ENCODE measurements at places on chromosomes 2 and 18.

- DNase-seq: no peak
Observed at GRCh38 chr2:223580951-223581350, 21.2 kb downstream of the SCG2 start.

DNA sequence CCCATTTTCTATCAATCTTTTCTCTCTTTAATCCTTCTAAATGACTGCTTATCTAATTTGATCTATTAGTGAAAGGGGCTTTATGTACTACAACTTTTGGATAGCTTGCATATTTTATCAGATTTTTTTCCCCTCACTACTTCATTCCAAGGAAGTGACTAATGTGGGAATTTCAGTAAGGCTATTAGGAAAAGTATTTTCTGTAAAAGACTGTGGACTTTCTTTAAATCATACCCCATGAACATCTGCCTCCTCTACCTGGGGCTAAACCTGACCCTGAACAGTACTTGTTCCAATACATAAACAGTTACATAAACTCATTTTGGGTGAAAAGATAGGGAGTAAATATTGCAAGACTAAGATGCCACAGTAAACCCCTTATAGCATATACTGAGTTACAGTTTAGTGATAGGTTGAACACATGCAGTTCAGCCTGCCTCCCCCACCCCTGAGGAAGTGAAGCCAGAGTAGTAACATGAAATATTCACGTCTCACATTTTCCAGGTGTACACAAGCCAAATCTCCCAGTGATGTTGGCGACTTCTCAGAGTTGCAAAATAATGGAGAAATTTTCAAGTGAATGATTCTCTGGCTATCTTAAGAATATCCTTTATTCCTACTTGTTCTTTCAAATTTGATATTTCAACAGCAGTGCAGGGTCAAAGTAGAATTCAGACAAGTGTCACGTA is 590.9 kb upstream of the ZEB2 start:
- no peak for DNase-seq

GRCh38 chr2:165566008-165566407 is 96.5 kb downstream of the CSRNP3 start:
- no peak for DNase-seq

DNA sequence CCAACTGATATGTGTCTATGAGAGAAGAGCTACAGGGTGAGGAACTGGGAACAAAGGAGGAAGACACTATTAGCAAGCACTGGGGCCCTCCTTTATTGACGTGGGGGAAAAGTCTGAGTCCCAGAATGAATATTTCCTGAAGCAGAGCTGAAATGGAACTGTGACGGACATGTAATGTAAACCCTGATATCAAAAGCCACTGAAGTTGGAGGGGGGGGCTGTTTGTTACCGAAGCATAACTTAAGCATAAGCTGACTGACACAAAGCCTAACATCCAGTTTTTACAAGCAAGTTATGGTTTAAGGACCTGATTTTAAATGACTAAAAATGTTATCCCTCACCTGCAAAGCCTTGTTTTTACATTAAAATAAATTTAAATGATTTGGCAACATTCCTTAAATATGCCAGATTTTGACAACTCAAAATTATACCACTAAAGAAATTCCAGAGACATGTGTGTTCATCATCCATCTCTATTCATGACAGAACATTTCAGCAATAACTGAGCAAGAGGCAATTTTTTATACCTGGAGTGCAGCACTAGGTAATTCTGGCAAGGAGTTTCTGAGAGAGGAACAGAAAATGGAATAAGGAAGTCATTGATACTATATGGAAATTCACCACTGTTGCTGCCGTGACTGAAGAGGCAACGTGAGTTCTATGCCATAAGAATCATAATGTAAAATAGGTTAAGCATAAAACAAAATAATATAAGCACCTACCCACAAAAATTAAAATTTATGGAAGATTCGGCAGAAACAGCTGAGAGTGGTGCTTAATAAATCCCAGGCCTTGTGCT is 186.0 kb downstream of the AFF3 start:
- no peak for DNase-seq

GRCh38 chr2:620004-620403 is 57.2 kb downstream of the TMEM18 start:
- no peak for DNase-seq

GRCh38 chr2:18719978-18720775 is 130.8 kb upstream of the NT5C1B start:
- no peak for DNase-seq

GRCh38 chr2:12587729-12588522 is 128.8 kb upstream of the TRIB2 start:
- DNase-seq: no peak

GRCh38 chr2:25215948-25216679 is 47.7 kb upstream of the POMC start:
- no peak for DNase-seq

DNA sequence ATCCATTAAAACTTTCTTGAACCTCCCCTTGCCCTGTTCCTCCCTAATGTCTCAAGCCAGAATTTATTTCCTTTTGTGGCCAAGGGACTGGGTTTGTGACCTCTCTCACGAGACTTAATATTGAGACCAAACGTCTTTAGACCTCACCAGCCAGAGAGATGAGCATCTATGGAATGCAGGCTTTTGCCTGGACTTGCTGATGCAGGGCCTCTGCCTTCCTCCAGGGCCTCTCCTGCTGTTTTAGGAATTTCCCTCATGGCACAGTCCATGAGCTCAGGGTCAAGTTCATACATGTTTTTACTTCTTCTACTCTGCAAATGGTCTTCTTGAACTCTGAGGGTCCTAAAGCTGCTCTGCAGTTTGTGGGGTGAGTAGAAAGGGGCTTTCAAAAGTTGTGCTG is 22.3 kb downstream of the IL1B start:
- DNase-seq: no peak

DNA sequence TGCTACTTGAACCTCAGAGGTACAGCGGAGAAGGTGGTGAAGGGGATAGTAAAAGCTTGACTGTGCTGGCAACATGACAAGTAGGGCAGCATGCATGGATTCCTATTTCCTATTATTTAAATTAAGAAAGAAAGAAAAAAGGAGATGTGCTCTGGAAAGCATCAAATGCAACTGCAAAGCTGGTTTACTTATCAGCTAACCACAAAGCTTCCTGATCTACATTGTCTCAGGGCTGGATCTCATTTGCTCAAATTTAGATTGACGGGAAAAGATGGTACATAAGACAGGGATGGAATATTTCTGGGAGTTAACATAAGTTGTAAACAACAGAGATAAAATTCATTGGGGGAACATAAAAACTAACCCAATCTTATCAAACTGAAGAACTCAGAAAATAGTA is 178.0 kb downstream of the RIT2 start:
- no peak for DNase-seq

DNA sequence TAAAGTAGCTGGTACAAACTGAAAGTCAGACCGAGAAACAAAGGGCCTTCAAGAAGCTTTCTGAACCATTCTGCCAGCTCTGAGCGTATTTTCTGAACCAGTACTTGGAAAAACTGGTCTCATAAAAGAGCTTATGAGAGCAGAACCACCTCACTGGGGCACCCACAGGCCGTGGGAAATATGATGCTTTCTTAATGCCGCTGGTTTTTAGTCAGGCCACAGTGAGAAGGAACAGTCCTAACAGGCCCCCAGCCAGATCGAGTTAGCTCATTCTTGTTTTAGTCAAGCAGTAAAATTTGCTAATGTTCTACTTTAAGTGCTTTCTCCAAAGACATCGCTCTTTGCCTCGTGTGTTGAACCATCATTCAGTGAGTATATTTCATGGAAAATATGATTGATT is 12.7 kb upstream of the NOSTRIN start:
- DNase-seq: no peak

DNA sequence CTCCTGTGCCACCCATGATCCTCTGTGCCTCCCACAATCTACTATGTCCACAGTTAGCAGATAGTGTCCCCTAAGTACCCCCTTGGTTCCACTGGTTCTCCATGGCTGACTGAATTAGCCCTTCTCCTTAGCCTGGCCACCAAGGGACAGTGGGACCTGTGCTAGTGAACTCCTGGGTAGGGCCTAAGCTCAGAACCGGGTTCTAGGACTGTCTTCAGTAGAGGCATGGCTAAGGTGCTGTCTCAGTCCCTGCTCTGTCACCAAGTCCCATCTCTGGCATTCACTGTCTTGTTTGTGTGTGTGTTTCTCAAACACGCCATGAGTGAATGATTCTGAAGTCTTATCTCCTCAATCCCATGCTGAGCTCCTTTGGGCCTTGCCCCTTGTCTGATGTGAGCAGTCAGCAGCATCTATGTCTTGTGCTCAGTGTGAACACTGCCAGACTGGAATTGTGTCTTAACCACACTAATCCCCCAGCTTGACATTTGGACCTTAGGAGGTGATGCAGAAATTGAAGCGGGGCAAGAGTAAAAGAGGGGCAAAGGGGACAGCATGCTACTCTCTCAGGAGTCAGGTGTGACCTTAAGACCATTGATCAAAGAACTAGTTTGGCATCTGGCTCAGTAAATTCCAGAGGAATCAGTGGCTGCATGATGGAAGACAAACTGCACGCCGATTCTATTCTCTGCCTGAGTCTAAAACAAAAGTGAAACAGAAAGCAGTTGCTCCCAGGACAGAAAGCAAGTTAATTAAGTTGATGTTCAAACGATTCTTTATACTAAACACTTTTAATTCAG is 190.5 kb downstream of the ALPK2 start:
- no peak for DNase-seq

GRCh38 chr2:120353931-120354330 is 8.0 kb downstream of the INHBB start:
- no peak for DNase-seq

DNA sequence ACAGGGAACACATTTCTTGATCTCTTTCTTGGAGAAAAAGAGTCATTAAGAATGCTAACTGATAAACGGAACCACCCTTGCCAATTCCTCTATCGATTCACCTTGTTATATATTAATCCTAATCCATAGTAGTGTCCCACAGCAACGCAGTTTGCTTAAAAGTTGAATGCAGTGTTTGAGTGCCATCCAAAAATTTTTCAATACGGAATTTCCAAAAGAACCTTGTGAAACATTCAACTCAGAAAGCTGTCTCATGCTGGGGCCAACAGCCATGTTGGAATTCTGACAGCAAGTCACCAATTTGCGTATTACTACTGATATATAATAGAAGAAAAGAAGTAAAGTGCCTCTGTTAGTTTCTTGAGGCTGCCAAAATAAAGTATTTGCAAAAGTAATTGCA is 42.3 kb downstream of the ANXA4 start:
- DNase-seq: no peak

DNA sequence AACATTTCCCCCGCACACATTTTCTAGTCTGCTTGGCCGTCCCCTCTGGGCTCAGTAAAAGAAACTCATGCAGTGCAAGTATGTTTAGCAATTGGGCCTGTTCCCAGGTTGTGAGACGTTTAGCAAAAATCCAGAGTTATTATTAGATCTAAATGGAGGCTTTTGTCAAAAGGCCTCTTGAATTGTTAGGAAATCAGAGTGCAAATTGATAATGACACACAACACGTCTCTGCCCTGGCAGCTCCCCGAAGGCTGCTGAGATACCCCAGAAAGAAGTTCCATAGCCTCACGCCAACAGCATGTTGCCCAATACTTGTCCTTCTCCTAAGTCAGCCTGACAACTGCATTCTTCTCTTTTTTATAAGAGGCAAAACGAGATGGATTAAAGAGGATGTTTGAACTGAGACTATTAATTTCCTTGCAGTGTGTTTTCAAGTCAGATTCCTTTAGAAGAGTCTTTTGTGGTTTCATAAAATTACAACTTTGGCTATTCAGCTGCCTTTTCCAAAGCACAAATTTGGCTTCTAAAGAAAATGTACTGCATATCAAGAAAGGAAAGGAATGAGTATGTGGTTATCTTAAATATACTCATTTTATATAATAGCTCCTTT is 202.2 kb downstream of the TRIB2 start:
- DNase-seq: no peak

GRCh38 chr2:207951734-207952470 is 73.4 kb downstream of the PLEKHM3 start:
- DNase-seq: no peak

- DNase-seq: no peak
Observed at GRCh38 chr2:205435970-205436369, 246.3 kb upstream of the NRP2 start.

DNA sequence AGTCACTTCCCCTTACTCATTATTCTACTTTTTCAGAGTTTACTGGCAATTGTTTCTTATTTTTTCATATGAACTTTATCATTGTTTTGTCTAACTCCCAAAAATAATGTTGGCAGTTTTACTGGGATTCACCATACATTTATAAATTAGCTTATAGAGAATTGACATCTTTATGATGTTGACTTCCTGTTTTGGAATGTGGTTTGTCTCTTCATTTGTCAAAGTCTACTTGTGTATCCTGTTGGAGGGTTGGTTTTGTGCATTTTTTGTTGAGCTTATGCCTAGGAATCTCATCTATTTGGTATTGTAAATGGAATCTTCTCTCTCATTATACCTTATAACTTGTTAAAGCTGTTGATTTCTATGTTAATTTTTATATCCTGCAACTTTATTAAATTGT is 16.4 kb downstream of the EPC2 start:
- DNase-seq: no peak

GRCh38 chr2:222535477-222535876 is 111.1 kb downstream of the SGPP2 start:
- DNase-seq: no peak

- no peak for DNase-seq
Observed at GRCh38 chr2:102660070-102660469, 40.7 kb downstream of the SLC9A2 start.

DNA sequence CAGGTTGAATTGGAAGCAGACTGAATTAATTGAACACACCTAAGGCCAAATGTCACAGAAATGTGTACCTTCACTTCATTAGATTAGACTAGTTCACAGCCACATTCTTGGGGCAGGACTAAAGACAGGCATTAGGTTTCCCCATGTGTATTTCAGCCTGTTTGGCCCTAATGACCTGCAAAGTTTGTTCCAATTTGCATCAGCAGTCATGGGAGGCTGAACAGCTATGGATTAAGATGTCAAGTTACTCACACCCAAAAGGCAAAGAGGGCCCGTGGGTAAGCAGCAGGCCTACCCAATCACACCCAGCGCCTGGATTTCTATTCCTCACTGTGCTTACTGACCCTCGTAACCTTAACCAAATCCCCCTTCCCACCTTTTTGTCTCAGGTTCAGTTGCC is 99.6 kb upstream of the RIOK3 start:
- DNase-seq: no peak

GRCh38 chr2:55302241-55302640 is 33.2 kb upstream of the MTIF2 start:
- DNase-seq: no peak

GRCh38 chr2:119520696-119521432 is 3.4 kb downstream of the SCTR start:
- no peak for DNase-seq

DNA sequence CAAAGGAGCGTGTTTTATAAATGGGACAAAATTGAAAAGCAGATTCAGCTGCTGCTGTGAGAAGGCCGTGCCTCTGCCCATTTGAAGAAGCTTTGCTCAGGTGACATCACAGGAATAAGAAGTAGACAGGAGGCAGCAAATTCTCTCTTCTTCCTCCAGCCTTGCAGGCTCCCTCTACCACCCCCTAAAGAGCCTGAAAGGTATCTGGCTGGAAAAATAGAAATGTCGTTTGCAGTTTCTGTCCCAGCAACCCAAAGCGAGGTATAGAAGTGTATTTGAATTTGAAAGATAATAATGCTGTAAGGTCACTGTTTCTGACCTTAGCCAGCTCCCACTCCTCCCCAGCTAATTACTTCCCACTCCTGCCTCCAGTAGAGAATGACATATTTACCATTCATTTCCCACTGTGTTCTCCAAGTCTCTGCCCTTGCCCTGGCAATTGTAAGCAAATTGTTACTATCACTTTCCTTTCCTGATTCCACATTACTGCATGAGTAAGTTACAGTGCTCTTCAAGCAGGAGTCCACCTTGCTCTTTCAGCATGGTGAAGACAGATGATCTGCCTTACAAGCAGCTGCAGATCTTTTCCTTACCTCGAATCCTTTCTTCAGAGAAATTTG is 56.8 kb upstream of the RASGRP3 start:
- no peak for DNase-seq

- no peak for DNase-seq
Observed at GRCh38 chr2:215677481-215677880, 241.6 kb upstream of the FN1 start.
